Lower lobe of right lung (tissue), 2 donors: ENCODE measurements at places on chromosomes 1 and 21.

- peak; percentile 78 for DNase-seq
Observed at GRCh38 chr1:201709564-201710295, 119.2 kb upstream of the IPO9 start.

DNA sequence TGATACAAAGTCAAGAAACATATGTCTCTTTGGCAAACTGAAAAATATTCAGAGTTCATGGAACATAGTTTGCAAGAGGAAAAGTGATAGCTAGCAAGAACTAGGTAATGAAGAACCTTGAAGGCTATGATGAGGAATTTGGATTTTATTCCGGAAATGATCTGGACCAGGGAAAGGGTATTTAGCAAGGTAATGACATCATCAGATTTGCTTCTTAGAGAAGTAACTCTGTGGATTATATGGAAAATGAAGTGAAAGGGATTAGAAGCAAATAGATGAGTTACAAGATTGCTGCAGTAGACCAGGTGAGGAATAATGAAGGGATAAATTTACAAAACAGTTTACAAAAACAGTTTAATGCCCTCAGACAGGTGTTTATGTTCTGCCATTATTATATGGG, 197.3 kb downstream of the RASAL2 start:
- DNase-seq = no peak

GRCh38 chr1:115183158-115183557, 93.9 kb upstream of the TSPAN2 start:
- no peak for DNase-seq

GRCh38 chr1:205449750-205450443, 5.9 kb downstream of the BLACAT1 start:
- DNase-seq = peak; percentile 80

- DNase-seq = peak; percentile 85
Observed at GRCh38 chr21:42746593-42747275, 93.3 kb downstream of the PDE9A start.

DNA sequence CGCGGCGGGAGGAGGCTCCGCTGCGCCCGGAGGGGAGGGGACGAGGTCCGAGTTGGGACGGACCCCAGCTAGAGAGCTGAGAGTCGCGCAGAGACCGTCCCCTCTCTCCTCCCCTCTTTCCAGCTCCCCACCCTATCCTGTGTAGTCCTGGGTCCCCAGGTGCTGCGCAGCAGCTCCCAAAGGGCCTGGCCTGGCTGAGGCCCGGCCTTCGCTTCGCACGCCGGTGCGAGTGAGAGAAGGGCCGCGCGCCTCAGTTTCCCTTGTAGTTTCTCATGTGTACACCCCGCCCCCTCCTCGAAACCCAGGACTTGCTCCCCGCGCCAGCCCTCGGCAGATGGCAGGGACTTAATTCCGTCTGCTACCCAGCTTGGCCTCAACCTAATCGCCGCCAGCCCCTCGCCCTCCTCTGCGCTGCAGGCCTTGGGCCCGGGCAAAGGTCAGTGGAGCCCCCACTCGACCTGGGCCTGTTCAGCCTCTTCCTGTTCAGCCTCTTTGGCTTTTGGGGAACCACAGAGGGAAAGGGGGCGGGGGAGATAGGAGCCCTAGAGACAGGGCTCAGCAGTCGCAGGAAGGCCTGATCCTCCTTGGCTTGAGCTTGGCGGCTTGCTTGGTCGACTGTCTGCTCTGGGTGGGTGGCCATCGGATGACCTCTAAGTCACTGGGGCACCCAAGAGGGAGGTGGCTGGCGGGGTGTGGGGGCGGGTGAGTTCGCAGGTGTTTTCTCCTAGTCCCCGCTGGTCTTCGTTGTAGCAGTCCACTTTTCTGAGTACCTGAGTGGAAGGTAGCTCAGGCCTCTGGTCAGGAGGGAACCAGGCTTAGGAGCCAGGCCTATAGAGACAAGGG, 1.0 kb downstream of the ZNF687 start:
- peak; percentile 70 for DNase-seq

- no peak for DNase-seq
Observed at GRCh38 chr21:15701830-15702229, 28.0 kb upstream of the USP25 start.

GRCh38 chr1:109272021-109272799, 10.7 kb downstream of the PSRC1 start:
- DNase-seq = peak; percentile 39

GRCh38 chr21:41600116-41600515, 92.2 kb upstream of the TMPRSS2 start:
- no peak for DNase-seq

- no peak for DNase-seq
Observed at GRCh38 chr1:95111014-95111413, 6.1 kb upstream of the TLCD4 start.

- no peak for DNase-seq
Observed at GRCh38 chr21:44260066-44260465, 1.6 kb downstream of the DNMT3L start.

GRCh38 chr1:195569934-195570333, 1038.3 kb downstream of the KCNT2 start:
- DNase-seq = no peak

DNA sequence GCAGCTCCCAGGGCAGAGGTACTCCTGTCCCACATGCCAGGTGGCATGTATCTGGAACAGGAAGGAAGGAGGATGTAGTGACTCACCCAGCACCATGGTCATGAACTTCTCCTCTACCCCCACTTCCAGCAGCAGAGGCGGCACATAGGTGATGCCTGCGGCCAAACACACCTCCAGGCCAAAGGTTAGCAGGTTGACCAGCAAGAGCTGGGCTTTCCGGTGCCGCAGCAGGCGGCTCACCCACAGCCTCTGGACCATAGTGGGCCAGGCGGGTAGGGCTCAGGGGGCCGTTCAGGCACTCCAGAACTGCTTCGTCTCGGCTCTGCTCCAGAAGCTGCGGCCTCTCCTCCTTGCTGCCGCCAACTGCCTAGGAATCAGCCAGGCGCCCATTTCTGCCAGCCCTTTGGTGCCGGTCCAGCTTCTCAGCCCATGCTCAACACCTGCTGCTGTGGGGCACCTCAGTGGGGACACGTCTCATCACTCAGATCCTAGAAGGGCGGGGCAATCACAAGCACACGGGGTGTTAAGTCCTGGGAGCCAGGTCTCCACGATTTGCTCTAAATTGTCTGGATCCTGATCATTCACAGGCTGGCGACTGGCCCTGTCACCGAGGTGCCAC, 15.8 kb downstream of the SLC45A3 start:
- DNase-seq = no peak

DNA sequence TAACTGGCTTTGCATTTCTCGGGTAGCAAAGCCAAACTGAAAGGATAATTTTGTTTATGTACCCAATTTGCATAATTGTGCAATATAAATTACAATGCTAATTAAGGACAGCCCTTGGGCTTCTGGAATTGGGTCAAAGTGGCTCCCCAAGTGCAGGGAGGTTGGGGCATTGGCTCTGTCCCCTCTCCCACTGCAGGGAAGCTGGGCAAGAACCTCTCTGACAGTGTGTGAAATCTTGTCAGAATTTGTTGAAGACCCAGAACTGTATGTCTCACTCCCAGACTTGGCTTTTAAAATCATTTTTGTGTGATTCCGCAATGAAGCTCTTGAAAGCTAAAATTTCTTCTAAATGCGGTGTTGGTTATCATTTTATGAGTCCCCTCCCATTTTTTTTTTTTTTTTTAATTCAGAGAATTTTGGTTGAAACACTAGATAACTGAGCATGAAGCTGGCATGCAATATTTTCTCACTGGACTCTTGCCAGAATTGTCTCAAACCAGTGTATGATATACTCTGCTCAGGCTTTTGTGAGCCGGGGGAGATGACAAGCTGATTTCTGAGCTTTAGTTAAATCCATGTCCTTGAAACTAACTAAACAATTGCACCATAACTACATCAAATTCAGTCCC, 878.9 kb upstream of the CXADR start:
- no peak for DNase-seq

DNA sequence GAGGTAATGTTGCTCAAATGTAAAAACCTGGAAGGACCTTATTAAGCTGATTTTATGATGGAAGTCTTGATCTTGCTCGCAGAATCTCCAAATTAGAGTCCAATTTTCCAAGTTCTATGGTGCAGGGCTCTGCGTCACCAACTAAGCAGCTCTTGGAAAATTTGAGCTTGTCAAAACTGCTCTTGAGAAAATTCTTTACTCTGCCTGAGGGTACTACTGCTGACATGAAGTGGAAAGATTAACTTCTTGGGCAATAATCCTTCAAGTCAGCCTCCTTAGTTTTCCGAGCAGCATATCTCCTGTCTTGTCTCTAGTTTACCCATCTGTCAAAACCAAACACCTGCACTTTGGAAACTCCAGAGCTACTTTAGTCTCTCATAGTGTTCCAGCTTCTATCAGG, 293.7 kb downstream of the KCTD3 start:
- DNase-seq = no peak

GRCh38 chr1:86505564-86505902, 36.8 kb downstream of the CLCA1 start:
- no peak for DNase-seq

DNA sequence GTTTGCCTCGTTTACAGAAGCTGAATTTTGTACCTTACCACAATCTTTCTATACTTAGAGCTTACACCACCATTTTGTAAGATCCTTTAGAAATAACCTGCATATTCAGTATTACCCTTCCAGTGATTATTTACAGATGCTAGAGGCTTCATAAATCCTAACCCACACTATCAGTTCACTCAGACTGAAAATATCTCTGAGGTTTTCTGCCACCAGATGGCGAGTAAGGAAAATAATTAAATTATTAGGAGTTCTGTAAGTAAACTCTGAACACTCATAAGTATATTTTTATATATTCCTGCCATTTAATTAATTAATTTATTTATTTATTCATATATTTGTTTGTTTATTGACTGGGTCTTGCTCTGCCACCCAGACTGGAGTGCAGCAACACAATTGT, 1635.2 kb downstream of the PLA2G4A start:
- no peak for DNase-seq

DNA sequence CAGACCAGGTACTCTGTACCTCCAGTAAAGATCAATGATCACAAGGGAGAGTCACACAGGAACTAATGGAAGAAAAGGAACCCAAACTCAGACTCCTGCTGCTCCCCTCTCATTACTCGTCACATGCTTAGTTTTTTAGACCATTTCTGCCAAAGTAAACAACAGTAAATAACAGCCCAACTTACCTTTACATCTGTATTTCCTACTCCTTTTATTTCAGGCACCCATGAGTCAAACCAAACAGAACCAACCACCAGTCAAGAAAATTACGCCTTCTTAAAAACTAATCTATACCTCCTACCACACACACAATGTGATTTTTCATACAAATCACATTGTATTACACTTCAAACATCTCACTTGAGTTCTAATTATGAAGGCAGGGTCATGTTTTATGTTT, 61.4 kb upstream of the HTR1D start:
- DNase-seq = no peak

DNA sequence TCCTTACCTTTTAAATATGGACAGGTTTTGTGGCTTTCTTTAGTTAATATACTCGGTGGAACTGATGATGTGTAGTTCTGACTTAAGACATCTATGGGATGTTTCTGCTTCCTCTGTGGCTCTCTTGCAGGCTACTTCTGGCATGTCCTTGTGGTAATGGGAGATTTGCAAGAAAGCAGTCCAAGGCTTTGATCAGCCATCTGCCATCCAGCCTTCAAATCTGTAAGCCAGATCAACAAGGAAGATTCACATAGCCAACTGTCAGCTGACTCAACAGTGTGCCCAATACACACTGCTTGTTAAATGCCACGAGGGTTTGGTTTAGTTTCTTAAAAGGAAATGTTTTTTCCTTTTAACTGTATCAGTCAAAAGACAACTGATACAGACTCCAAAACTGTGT, 722.2 kb upstream of the CHRM3 start:
- DNase-seq = no peak

- DNase-seq = no peak
Observed at GRCh38 chr1:87074001-87074795, 159.8 kb downstream of the HS2ST1 start.

DNA sequence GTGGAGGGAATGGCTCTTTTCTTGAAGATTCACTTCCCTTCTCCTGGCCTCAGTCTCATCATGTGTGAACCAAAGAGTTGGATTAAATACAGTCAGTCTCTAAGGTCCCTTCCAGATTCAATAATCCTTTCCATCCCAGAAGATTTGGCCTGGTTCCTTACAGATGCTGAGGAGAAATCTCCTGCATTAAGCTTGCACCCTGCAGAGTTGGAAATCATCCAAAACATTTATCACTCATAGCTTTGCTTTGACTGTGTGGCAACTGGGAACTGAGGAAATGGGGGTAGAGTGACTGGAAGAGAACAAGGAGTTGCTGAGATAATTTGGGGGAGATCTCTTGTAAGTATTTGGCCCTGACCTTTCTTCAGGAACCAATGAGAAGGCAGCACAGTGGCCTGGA, 220.5 kb upstream of the SGIP1 start:
- DNase-seq = no peak

- DNase-seq = no peak
Observed at GRCh38 chr1:110360431-110360830, 21.3 kb downstream of the RBM15 start.

DNA sequence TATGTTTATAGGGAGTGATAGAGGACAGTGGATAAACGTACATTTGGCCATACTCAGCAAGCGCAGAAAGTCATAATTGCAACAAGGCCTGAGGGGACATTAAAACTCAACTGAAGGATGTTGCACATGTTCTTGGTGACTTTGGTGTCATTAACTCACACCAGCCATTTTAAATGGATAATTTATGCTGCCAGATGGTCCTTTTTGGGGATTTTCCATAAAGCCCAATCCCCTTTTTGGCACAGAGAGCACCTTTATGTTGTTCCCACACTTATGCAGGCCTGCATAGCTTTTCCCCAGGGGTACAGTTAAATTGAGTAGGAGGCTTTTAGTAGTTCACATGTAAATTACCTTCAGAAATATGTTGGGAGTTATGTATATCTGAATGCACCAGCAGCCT, 279.6 kb downstream of the NFIA start:
- DNase-seq = no peak

DNA sequence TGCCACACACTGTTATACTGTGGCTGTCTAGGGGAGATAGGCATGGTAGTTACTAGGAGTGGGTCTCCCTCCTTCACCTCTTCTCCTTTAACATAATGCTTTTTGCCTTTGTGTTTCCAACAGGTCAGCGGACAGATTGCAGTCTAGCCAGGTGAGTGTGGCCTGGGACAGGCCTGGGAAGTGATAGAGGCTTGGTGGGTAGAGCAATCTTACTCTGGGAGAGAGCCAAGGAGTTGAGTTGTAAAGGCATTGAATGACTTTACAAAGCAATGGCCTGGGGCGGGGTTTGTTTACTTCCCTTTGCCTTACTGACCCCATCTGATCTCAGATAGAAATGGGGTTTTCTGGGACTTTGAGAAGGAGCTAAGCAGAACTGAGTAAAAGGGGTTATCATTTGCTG, 51.0 kb upstream of the IKBKE start:
- DNase-seq = no peak

DNA sequence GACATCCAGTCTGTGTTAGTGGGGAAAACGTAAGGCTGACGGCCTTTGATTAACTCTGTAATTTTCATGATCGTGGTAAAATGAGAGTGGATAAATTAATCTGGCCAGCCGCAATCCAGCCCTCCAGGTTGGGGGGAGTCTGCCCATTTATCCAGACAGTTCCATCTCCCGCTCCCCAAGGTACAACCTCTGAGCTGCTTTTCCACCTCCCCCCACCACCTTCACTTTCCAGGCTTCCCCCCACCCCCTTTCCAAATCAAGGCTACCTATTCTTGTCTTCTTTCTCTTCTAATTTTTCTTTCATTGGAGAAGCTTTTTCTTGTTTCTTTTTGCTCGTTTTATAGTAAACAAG, 6.0 kb downstream of the MIER1 start:
- DNase-seq = no peak
